ENCODE measurements at places on chromosomes 2 and 18.

GRCh38 chr18:9740071-9740470 lies 32.0 kb downstream of the RAB31 start:
- DNase-seq: peak; percentile 6

DNA sequence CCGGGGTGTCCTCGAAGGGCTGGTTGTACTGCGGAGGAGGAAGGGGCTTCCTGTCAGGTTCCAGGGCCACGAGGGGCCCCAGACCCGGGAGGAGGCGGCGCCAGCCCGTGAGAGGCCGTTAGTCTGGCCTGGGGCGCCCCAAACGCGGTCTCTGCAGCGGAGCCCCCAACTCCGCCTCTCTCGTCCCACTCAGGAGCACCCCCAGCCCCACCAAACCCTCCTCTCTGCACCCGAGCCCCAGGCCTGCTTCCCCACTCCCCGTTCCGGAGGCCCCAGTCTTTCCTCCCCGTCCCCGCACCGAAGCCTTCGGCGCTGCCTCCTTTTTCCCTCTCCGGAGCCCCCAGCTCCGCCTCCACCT lies 473 bp downstream of the HJURP start:
- DNase-seq: no peak

GRCh38 chr18:525036-525797 lies 24.7 kb upstream of the COLEC12 start:
- no peak for DNase-seq

GRCh38 chr2:218471036-218471435 lies 52.1 kb downstream of the VIL1 start:
- DNase-seq: no peak

- DNase-seq: no peak
These were observed 61.9 kb upstream of the CREB1 start for GRCh38 chr2:207467716-207468347.

GRCh38 chr18:58768293-58768974 lies 96.2 kb upstream of the ZNF532 start:
- DNase-seq: peak; percentile 91

DNA sequence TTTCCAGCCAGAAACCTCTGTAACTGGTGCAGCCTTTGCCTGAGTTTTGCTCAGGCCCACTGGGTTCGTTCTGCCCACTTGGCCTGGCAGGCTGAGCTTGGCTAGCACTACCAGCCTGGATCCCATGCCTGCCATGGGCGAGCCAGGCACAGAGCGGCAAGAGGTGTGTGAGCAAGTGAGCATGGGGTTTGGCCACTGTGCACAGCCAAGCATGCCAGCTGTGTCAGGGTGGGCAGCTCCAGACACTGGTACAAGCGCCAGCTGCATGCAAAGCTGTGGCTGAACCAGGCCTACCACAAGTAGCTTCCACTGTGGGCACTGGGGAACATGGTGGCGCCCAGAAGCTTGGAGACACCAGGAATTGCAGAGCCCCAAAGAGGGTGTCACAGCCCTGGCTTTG lies 56.3 kb upstream of the LDAH start:
- no peak for DNase-seq

- DNase-seq: no peak
These were observed 94.0 kb downstream of the PLA2R1 start for GRCh38 chr2:159968279-159968900.

DNA sequence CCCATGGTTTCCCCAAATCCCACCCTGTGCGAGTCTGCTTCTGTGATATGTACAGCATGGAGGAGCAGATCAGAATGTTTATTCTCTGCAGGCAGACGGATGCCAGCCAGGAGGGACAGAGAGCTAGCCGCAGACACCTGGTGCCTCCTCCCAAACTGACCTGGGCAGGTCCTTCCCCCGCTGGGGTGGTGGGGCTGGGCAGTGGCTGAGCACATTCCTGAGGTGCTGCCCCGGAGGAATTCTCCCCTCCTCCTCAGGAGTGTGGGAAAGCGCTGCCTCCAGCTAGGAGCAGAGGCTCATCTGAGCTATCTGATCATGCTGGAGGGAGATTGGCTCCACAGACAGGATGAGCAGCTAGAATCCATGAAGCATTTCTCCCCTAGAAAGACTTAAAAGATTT lies 21.7 kb downstream of the C2orf92 start:
- peak; percentile 81 for DNase-seq

GRCh38 chr2:97714950-97715652 lies 1.7 kb downstream of the ZAP70 start:
- DNase-seq: peak; percentile 62

GRCh38 chr2:230520875-230521155 lies 104.8 kb downstream of the SP100 start:
- DNase-seq: no peak

DNA sequence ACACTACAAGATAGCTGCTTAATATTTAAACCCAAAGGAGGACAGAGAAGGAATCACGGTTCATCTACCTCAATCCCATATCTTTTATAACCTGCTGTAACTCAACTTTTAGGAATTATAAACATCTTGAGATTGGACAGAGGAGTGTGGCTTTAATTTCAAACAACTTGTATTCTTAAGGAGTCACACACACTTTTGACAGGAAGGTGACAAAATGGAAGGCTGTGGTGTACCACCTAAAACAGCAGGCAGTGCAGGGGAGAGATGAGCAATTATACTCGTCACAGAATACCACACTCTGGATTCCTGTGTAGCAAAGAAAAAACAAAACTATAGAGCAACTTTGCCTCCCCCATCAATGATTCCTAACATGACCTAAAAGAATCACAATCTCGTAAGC lies 194.8 kb downstream of the ZEB2 start:
- no peak for DNase-seq

GRCh38 chr2:218188528-218188927 lies 21.8 kb upstream of the CXCR1 start:
- DNase-seq: no peak

DNA sequence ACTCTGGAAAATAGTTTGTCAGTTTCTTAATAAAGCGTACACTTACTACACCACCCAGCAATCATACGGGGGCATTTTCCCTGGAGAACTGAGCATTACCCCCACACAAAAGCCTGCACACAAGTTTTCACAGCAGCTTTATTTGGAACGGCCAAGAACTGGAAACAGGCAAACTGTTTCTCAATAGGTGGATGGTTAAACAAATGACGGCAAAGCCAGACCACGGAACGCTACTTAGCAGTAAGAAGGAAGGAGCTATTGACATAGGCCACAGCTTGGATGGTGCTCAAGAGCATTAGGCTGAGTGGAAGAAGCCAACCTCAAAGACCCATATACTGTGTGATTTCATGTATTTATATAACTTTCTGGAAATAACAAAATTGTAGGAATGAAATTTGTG lies 9.0 kb downstream of the MALL start:
- DNase-seq: no peak

DNA sequence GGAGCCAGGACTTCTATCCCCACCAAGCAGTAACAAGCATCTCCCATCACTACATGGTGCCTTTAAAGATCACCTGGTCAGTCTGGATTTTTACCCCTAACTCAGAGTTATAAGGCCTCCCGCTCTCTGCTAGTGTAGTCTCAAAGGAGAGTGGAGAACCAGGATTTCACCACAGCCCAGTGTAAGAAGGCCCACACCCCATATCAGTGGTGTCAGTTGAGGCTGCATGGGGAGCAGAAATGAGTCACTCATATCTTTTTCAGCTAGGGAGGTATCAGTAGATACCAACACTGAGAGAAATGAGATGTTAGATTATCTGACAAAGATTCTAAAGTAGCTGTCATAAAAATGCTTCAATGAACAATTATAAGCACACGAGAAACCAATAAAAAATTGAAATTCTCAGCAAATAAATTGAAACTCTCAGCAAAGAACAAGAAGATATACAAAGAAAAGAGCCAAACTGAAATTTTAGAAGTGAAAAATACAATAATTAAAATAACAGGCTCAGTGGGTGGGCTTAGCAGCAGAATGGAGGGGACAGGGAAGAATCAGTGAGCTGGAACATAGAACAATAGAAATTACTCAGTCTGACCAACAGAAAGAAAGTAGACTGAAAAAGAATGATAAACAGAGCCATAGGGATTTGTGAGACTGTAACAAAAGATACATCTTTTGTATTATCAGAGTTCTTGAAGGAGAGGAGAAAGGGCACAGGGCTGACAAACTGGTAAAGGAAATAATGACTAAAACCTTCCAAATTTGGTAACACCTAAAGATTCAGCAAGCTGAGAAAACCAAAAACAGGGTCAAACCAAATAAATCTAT lies 257.7 kb downstream of the ANAPC1 start:
- no peak for DNase-seq

DNA sequence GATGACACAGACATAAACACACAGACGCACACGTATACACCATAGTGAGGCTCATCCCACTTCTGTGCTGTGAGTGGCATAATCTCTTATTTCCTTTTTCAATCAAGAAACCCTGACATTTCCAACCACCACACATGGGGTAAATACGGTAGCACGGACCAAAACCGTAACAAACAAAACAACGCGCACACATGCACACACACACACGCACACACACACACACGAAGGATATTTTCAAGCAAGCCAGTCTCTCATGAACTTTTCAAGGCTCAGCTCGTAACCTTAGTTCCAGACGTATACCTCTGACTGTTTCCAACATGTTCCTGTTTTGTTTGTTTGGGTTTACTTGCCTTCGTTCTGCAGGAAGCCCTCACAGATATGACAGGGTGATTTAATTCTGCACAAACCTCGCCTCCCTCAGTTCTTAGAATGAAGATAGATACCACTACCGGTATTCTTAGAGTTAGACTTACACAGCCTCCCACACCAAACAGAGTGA lies 119.8 kb downstream of the BCL2 start:
- DNase-seq: no peak

DNA sequence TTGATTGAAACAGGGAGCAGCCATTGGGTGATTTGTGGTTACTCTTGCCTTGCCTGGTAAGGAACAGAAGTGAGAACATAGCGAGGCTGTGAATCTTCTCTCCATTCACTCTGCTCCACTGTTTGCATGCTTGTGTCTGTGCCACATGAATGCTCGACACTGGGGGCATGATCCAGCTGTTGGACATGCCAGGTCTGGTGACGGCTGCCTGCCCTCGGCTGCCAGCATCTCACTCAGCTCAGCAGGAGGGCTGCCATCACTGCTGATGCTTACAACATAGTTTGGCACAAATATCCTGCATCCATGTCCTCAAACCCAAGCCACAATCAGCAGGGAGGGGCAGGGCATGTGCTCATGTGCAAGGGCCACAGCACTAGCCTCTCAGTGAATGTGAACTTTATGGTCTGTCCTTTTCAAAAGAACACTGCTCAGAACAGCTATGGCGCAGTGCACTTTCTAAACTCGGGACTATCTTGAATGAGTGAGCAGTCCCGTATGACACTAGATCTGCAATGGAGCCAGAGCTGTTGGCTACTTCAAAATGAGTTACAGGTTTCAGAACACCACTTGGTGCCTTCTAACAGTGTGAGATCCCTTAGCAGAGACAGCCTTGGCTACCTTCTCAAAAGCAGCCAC lies 126.3 kb downstream of the NRP2 start:
- DNase-seq: no peak

DNA sequence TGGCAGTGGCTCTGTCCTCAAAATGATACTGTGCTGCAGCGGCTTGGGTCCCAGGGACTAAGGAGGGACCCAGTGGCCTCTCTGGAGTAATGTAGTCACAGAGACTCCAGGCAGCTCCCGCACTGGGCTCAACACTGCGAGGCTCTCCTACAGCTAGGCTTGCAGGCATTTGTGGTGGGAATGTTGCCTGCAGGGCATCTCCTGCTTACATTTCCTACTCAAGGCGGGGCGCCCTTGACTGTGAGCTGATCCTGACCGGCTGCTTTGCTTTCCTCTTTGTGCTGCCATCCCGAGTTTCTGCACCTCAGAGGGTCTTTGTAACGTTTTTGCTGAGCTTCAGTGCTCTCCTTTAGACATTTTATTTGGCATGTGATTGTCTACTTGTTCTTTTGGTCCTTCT lies 177.4 kb upstream of the FN1 start:
- DNase-seq: no peak

DNA sequence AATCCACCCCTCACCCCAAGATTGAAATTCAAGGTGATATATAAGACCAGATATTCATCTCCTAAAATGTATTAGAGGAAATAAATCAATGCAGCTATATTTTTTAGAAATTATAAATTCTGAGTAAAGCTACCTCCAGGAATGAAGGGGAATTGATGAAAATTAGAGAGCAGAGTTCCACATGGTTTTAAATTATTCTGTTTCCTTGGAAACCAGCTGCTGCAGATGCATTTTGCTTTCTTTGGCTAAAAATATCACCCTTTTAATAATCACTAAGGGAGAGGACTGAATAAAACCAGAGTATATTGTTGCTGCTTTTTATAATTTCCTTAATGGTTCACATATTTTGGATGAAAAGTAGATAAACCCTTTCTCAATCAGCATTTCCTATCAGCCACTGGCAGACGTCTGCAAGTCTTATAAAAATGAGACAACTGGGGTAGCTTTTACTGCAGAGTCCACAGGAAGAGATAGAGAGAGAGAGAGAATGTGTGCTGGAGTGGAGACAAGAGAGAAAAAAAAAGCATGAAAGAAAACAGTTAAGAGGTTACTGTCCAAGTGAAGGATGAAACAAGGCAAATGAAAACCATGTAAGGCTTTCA lies 2.0 kb downstream of the CSRNP3 start:
- DNase-seq: no peak

- no peak for DNase-seq
These were observed 232.8 kb downstream of the GRB14 start for GRCh38 chr2:164388511-164388910.

DNA sequence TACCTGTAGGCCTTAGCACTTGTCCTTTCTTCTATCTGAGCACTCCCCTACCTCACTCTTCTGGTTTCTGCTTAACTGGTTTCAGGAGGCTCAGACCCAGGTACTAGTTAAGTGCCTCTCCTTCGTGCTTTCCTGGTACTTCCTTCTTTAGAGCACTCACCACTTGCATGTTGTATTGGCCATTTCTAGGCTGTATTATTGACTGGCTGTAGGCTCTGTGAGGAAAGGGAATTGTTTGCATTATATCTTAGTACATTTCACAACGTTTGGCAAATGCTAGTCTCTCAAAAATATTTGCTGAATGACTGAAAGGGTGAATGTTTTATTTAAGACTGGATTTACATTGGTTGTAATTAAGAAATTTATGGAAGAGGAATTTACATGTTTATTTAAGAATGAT lies 36.0 kb upstream of the SCN1A start:
- no peak for DNase-seq

DNA sequence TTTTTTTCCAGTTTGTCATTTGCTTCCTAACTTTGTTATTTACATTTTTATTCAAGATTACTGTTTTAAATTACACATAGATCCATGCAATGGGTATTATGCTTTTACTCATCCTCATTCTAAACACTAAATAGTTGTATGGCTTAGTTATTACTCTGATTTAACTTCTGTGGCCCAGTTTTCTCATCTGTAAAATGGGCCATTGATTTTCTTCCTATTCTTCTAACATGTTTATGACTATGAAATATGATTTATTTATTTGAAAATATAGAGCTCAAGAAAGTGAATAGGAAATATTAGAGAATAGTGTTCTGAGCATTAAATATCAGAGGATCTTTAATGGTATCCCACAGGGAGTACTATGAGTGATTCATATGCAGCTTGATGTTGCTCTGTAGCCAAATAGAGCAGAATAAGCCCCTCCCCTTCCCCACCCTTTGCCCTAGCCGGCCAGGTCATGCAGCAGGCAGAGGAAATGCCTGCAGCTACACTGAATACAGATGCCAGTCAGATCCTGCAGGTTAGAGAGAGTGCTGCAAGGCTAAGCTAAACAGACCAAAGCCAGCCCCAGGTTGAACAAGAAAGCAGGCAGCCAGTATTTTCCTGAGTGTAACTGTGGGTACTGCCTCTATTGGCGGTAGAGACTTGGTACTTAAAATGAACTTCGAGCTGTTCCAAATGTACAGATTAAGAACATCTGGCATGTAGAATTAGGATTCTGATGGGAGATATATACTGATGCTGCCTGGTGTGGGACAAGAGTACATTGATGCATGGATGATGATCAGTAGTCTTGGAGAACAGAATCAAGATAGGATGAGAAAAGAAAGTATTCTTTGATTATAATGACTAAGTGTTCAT lies 11.7 kb upstream of the ACYP2 start:
- DNase-seq: no peak
